ENCODE measurements at places on chromosomes 7 and 10. TPM values are rescaled to one million over a fixed set of nuclear protein-coding genes. Genes with fewer than 3 reads are reported as not detected.

DNA sequence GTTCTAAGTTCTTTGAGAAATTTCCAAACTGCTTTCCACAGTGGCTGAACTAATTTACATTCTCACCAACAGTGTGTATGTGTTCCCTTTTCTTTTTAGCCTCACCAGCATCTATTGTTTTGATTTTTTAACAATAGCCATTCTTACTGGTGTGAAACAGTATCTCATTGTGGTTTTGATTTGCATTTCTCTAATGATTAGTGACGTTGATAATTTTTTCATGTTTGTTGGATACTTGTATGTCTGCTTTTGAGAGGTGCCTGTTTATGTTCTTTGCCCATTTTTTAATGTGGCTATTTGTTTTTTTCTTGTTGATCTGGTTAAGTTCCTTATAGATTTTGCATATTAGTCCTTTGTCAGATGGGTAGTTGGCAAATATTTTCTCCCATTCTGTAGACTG, 191.4 kb downstream of the AGMO start:
- H3K4me1 ChIP-seq = no peaks in the 10 kb centered on the region
- no peak overlapping the region for H3K27ac ChIP-seq
- H3K4me3 ChIP-seq = no peak overlapping the region
- DNase-seq = no peak

GRCh38 chr7:137935884-137936508, 65.9 kb downstream of the CREB3L2 start:
- no peaks in the 10 kb centered on the region for H3K27me3 ChIP-seq
- H3K4me3 ChIP-seq = no peak overlapping the region
- no peaks in the 10 kb centered on the region for H3K36me3 ChIP-seq
- peaks cover 2% of the 10 kb centered on the region for H3K4me1 ChIP-seq
- no peak for DNase-seq

- no peaks in the 10 kb centered on the region for H3K27me3 ChIP-seq
- DNase-seq = peak; percentile 56
- H3K36me3 ChIP-seq = no peaks in the 10 kb centered on the region
- H3K4me3 ChIP-seq = peak overlapping the region; percentile 47
- H3K4me1 ChIP-seq = peaks cover 17% of the 10 kb centered on the region
Measured at GRCh38 chr10:89283025-89283935, 18.6 kb upstream of the IFIT2 start.

The KLF14 gene
- total RNA-seq = 1.6 TPM

The EBLN1 gene
- total RNA-seq = not detected

The FAM237B gene
- total RNA-seq = not detected

GRCh38 chr7:115491744-115492380, 538.7 kb downstream of the TFEC start:
- H3K4me1 ChIP-seq = peaks cover 47% of the 10 kb centered on the region
- DNase-seq = no peak
- peak overlapping the region; percentile 2 for H3K4me3 ChIP-seq
- H3K27ac ChIP-seq = peak overlapping the region; percentile 81

The PDZD7 gene
- total RNA-seq = 0.25 TPM

DNA sequence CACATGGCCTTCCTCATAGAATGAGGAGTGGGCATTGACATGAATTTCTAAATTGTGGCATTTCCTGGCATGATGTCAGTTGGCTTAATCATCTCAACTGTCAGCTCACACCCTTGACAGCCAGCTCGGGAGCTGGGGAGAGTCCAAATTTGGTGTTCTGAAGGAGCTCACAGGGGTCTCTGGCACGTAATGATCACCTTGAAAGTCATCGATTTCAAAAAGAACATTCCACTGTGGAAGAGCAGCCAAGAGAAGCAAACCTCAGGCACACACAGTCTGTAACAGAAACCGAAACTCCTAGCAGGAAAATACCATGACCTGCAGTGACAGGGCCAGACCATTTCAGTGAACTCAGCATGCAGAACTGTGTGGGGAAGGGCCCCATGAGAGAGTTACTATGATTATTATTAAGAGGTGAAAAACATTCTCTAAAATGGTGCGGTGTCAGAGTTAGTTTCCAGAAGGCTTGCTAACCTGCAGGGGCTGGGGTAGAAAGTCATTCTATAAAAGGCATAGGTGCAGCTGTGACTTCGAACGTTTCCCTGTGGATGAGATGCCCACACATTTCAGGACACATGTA, 26.4 kb upstream of the KLF6 start:
- H3K4me1 ChIP-seq = peaks cover 19% of the 10 kb centered on the region
- H3K27ac ChIP-seq = no peak overlapping the region
- no peaks in the 10 kb centered on the region for H3K27me3 ChIP-seq
- H3K36me3 ChIP-seq = no peaks in the 10 kb centered on the region

The TMEM130 gene
- total RNA-seq = not detected

GRCh38 chr7:150417863-150418262, 32.6 kb upstream of the GIMAP8 start:
- no peak overlapping the region for H3K4me3 ChIP-seq
- DNase-seq = no peak
- H3K27ac ChIP-seq = no peak overlapping the region
- no peaks in the 10 kb centered on the region for H3K4me1 ChIP-seq

DNA sequence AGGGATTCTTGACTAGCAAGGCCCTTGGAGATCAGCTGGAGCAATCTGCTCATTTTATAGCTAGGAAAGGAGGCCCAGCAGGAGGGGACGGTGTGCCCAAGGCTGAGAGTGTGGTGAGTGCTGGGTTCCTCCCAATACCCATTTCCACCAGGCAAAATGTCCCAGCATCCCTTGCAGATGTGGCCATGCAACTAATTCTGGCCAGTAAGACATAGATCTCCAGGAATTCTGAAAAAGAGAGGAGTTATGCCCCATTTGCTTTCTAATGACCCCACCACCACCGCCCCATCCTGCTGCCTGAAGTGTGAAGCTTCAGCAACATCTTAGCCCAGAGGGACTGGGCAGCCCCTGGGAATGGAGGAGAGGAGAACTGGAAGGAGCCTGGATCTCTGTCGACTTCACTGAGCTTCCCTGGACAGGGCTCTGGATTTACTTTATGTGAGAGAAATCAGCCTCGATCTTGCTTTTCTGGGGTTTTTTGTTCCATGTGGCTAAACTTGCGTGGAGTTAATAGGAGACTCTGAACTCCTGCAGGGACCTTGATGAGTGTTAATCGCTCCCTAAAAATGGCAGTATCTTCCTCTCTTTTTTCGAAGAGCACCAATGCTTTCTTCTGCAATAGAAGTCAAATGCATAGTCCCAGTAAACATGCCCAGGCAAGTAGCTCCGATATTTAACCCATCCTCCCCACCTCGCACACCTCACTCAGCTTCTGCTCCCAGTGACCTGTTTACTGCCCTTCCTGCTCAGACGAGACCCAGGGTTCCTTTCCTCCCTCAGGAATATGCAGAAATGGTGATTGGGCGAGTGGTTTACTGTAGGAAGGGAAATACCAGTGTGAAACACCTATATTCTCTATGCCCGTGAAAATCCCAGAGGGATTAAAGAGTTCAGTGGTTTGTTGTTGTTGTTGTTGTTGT, 127.5 kb upstream of the GPR26 start:
- H3K4me3 ChIP-seq = no peak overlapping the region
- H3K27me3 ChIP-seq = no peaks in the 10 kb centered on the region
- H3K27ac ChIP-seq = no peak overlapping the region
- DNase-seq = no peak

The EMX2 gene
- 2.6 TPM for total RNA-seq

- peak; percentile 38 for DNase-seq
- H3K36me3 ChIP-seq = no peaks in the 10 kb centered on the region
- no peaks in the 10 kb centered on the region for H3K27me3 ChIP-seq
- peaks cover 7% of the 10 kb centered on the region for H3K4me1 ChIP-seq
- H3K4me3 ChIP-seq = no peak overlapping the region
- no peak overlapping the region for H3K27ac ChIP-seq
Measured at GRCh38 chr7:81590131-81590530, 179.7 kb downstream of the HGF start.

DNA sequence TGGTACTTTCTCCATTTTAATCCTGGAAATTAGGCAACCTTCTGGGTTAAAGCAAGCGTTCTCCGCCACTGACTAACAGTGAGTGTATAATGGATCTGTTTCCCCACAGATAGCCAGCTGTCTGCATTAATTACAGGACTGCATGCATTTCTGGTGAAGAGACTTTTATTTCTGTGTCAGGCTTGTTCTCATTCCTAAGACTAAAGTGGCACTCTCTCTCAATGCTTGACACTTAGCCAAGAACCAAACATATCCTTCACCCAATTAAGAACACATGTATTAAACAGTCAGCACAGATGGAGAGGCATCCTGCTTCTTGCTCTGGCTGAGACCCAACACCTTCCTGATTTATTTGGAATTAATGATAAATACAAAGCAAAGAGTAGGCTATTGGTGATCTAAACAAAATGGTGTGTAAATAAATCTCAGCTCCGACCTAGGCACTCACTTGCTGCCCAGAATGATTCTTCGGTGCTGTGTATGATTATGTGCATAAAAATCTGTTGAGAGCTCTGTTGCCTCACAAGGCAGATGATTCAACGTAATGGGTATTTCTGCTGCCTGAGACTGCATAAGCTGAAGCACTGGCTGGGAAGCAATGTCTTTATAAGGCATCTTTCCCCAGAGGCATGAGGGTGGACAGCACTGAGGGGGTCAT, 16.8 kb downstream of the CALU start:
- no peak overlapping the region for H3K4me3 ChIP-seq
- no peaks in the 10 kb centered on the region for H3K4me1 ChIP-seq
- H3K27me3 ChIP-seq = no peaks in the 10 kb centered on the region
- no peak overlapping the region for H3K27ac ChIP-seq

GRCh38 chr7:4225361-4225771, 456.7 kb upstream of the FOXK1 start:
- no peak for DNase-seq
- no peaks in the 10 kb centered on the region for H3K36me3 ChIP-seq
- H3K27me3 ChIP-seq = no peaks in the 10 kb centered on the region

DNA sequence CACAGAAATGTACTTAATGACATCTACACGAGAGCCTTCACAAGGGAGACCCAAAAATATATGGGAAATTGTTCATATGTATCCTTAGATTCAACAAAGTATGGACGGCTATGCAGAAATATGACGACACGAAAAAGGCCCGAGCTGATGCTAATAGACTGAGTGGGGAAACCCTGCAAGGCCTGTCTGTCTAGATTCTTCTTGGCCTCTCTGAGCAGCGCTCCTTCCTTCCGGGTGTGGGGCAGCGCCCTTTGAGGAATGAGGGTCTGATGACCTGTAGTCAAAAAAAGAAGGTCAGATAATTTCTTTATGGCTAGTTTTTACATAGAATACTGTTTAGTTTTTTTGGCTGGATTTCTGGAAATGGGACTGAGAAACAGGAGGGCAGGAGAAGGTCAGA, 192.8 kb upstream of the AKR1E2 start:
- no peak overlapping the region for H3K27ac ChIP-seq
- no peak overlapping the region for H3K4me3 ChIP-seq
- no peak for DNase-seq

DNA sequence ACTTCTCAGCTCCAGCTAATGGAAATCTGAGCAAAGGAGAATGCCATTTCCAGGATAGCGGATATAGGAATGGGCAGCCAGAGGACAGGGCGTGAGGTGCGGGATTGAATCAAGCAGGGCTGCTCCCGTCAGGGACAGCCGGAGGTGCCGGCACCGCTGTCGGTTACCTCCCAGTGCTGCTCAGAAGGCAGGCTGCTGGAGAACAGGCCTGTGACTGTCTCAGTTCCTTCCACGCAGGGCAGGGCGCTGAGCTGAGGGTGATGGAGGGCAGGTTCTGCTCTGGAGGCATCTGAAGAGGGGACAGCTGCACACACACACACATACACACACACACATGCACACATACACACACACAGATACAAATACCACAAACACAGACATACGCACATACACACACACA, 111.1 kb downstream of the DOCK1 start:
- H3K4me1 ChIP-seq = peaks cover 9% of the 10 kb centered on the region
- peaks cover 15% of the 10 kb centered on the region for H3K36me3 ChIP-seq
- no peak overlapping the region for H3K4me3 ChIP-seq

The GPC2 gene
- total RNA-seq = 17.2 TPM

All from SJCRH30 (cell line).